Vagina (tissue), 2 donors: ENCODE measurements at places on chromosomes 13 and 19.

GRCh38 chr13:66558506-66558905, 671.6 kb downstream of the PCDH9 start:
- DNase-seq: no peak

DNA sequence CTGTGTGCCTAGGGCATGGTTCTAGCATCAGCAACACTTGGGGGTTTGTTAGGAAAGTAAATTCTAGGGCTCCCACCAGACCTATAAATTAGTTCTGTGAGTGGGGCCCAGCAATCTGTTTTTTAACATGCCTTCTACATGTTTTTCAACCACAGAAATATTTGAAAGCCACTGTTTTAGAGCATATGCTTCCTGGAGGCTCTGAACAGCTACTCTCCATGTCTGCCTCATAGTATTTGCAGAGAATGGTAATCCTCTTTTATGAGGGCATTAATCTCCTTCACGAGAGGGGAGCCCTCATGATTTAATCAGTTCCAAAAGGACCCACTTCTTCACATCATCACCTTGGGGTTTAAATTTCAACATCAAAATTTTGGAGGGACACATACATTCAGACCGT, 6.0 kb downstream of the SPATA13 start:
- DNase-seq: no peak

GRCh38 chr13:31930901-31931522, 100.6 kb upstream of the FRY start:
- DNase-seq: no peak

DNA sequence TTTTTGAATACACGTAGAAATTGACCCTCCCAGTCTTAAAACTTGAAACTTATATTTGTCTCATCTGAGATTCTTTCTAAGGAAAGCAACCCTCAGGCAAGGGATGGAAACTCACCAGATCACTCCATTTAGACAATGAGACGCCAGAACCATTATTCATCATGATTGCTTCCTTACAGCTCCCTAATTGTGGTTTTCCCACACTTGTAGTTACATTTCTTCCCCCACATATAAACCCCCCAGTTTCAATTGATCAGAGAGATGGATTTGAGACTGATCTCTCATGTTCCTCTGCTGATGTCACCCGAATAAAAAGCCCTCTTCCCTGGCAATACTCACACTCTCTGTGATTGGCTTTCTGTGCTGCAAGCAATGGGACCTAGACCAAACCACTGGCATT, 197.9 kb upstream of the STARD13 start:
- no peak for DNase-seq

DNA sequence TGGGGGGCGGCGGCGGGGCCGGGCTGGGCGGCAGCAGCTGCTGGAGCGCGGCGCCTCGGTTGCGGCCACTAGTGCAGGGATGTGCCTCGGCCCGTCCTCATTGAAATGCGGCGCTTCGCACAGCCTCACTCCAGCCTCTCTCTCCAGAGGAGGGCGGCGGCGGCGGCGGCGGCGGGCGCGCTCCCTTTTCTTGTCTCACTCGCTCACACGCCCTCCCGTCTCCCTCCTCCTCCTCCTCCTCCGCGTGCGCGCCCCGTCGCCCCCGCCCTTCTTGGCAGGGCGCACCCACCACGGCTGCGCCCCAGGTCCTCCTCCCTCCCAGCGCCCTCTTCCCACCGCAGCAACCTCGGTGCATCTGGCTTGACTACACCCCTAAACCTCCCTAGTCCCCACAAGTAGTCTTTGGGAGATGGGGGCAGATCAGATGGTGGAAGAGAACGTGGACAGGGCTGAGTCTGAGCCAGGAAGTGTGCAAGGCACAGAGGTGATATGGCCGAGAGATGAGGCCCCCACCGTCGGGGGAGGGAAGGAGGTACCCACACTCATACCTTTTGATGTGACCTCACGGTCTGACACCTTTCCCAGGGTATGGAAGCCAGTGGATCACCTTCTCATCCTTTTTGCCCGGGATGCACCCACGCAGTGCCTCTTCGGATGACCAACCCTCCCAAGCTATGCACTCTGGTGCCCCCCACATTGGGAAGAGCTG, at the start of gene DCLK1:
DCLK1 (minus strand) TSS at position 161 of the 709 bp plus-strand sequence.
- no peak for DNase-seq

DNA sequence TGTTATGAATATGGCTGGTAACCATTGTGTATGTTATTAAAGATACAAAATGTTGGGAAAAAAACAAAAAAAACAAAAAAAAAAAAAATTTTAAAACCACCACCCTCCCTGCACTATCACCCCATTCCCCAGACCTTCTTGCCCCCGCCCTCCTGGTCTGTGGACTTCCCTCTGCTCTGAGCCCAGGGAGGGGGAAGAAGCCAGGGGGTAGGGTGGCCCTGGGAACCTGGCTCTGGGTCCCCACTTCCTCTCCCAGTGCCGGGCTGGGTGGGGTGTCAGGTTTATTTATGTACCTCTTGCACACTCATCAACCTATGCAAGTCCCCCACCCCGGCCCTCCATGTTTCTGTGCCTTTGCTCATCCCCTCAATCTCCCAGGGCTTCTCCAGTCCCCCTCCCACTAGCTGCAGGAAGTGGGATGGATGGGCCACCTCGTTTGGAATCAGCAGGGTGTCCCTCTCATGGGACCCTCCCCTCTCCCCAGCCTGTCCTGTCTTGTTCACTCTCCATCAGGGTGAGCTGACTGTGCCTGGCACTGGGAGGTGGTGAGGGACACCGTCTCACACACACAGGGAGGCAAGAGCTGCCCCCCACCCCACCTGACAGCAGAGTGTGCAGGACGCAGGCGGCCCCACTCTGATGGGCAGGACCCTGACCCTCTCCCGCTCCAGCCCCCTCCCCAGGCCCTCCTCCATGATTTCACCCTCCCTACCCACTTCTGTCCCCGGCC, 5.9 kb downstream of the PAF1 start:
- no peak for DNase-seq

DNA sequence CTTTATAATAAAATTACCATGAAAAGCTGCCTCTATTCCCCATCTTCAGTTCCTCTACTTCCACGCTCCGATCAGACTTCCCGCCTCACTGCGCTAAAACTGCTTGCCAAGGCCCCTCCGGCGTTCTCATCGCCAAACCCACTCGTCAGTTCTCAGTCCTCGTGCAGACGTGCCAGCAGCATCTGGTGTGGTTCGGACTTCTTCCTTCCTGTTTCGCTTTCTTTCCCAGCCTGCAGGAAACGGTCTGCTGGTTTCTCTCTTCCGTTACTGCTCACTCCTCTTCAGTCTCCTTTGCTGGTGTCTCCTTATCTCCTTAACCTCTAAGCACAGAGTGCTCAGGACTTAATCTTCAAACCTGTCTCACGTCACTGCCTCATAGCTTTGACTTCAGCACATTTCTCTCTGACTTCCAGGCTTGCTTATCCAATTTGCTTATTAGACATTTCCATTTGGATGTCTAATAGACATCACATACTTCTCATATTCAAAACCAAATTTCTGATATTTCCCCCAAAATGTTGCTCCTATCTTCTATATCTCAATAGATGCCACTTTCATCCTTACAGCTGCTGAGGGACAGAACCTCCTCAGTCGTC, 40.3 kb downstream of the RCBTB2 start:
- DNase-seq: no peak
